Activated CD4-positive, alpha-beta T cell treated with anti-CD3 and anti-CD28 coated beads for 36 hours (primary cell): ENCODE measurements at places on chromosomes 3 and 15. TPM values are rescaled to one million over a fixed set of nuclear protein-coding genes. Genes with fewer than 3 reads are reported as not detected.

DNA sequence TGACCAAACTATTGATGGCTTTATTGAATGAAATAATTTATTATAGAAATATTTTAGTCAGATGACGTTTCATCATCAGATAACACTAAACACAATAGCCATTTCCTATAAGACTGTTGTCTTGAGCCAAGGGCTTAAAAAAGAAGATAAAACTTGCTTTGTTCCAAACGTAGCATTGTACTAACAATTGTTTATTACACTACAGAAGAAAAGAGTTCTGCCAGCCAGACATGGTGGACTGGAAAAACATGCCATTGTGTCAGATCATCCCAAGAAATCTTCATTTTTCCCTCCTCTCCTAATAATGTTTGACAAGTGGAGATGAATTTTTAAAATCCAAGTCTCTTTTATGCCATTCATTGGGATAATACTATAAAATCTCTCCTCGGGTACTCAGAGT lies 203.3 kb downstream of the CDIN1 start:
- DNase-seq, result no peak
- peaks cover 15% of the 10 kb centered on the region for H3K4me1 ChIP-seq
- H3K36me3 ChIP-seq, result peaks cover 3% of the 10 kb centered on the region
- H3K27ac ChIP-seq, result no peak overlapping the region

- peaks cover 53% of the 10 kb centered on the region for H3K36me3 ChIP-seq
- H3K27ac ChIP-seq, result no peak overlapping the region
- no peaks in the 10 kb centered on the region for H3K4me1 ChIP-seq
- H3K4me3 ChIP-seq, result no peak overlapping the region
- no peak for DNase-seq
Observed at GRCh38 chr3:158200955-158201354, 91.1 kb downstream of the RSRC1 start.

The GPR176 gene
- 0.14 TPM for total RNA-seq

DNA sequence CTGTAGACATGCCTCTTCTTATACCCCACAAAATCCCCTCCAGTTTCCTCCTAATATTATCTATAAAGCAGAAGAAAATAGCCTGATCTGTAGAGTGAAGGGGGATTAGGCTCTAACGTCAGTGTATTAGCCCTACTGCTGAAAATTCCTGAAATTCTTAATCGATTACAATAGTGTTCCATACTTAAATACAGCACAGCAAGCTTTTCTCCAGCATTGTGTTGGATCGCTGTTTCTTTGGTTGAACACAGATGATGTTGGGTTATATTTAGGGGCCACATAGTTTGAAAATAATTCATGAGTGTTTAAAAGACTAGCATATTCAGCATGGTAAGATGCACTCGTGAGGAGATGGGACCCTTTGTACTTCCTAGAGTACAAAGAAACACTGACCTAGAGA lies 52.5 kb downstream of the PIAS1 start:
- H3K4me3 ChIP-seq, result no peak overlapping the region
- H3K36me3 ChIP-seq, result peaks cover 38% of the 10 kb centered on the region
- peaks cover 44% of the 10 kb centered on the region for H3K4me1 ChIP-seq
- no peak for DNase-seq
- H3K27me3 ChIP-seq, result no peaks in the 10 kb centered on the region

DNA sequence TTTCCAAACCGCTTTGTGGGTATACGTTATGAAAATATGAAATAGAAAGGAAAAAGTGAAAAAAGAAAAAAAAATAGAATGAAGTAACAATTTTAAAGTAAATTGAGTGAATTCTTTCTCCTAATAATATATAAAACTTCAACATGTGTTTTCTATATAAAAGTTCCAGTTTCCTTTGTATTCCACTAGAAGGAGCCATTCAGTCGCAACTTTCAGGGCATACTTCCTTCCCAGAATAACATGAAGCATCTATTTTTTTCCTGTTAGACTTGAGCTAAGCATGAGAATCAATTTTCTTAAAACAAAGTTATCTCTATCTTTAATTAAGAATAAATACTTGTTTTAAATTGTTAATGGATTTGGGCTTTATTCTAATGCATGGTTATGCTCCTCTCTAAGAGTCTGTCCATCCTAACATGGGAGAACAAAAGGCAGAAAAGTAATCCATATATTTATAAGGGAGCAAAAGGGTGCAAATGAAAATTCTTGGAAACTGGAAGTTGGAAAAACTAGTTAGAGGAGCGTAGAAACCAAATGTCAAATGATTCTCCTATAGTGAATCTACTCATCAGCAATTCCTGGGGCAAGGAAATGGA lies 16.0 kb upstream of the VGLL3 start:
- H3K36me3 ChIP-seq, result no peaks in the 10 kb centered on the region
- DNase-seq, result no peak
- H3K27ac ChIP-seq, result no peak overlapping the region
- H3K27me3 ChIP-seq, result no peaks in the 10 kb centered on the region

The SNRK gene
- total RNA-seq, result 22.9 TPM

GRCh38 chr15:43511012-43511885 lies 6.2 kb upstream of the MAP1A start:
- peak overlapping the region; percentile 91 for H3K4me3 ChIP-seq
- H3K36me3 ChIP-seq, result no peaks in the 10 kb centered on the region
- H3K4me1 ChIP-seq, result peaks cover 33% of the 10 kb centered on the region

The ANKRD34C gene
- not detected for total RNA-seq

- peaks cover 1% of the 10 kb centered on the region for H3K36me3 ChIP-seq
- H3K27me3 ChIP-seq, result no peaks in the 10 kb centered on the region
- DNase-seq, result no peak
- H3K4me1 ChIP-seq, result peaks cover 51% of the 10 kb centered on the region
- peak overlapping the region; percentile 84 for H3K27ac ChIP-seq
- no peak overlapping the region for H3K4me3 ChIP-seq
Observed at GRCh38 chr15:70545526-70545925, 217.8 kb downstream of the UACA start.

- no peaks in the 10 kb centered on the region for H3K36me3 ChIP-seq
- H3K27ac ChIP-seq, result no peak overlapping the region
- peaks cover 25% of the 10 kb centered on the region for H3K4me1 ChIP-seq
- H3K27me3 ChIP-seq, result no peaks in the 10 kb centered on the region
Observed at GRCh38 chr3:129576514-129577352, 29.7 kb downstream of the PLXND1 start.

DNA sequence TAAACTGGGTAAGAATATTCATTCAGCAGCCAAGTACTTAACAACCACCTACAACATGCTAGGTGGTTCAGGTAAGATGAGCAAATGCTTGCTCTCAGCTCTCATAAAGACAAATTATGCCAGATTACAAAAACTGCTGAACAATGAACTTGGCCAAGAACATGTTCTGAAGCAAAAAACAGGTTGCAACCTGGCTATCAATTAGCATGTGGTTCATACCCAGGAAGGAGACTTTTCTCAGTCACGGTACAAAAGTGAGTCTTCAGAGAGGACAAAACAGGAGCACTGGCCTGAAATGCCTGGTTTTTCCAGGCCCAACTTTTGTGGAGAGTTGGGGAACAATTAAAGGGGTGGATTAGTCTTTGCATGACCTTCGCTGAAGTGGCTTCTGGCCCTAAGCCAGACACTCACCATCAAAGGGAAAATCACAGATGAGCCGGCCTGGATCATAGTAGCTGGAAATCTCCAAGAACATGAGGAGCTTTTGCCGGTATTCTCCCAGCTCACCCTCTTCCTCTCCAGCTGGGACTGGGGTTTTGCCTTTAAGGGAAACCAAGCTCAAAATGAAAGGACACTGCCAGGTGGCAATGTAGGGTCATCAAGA lies 7.6 kb upstream of the PLA2G4F start:
- no peaks in the 10 kb centered on the region for H3K27me3 ChIP-seq
- H3K4me3 ChIP-seq, result no peak overlapping the region
- no peak overlapping the region for H3K27ac ChIP-seq
- no peaks in the 10 kb centered on the region for H3K4me1 ChIP-seq

DNA sequence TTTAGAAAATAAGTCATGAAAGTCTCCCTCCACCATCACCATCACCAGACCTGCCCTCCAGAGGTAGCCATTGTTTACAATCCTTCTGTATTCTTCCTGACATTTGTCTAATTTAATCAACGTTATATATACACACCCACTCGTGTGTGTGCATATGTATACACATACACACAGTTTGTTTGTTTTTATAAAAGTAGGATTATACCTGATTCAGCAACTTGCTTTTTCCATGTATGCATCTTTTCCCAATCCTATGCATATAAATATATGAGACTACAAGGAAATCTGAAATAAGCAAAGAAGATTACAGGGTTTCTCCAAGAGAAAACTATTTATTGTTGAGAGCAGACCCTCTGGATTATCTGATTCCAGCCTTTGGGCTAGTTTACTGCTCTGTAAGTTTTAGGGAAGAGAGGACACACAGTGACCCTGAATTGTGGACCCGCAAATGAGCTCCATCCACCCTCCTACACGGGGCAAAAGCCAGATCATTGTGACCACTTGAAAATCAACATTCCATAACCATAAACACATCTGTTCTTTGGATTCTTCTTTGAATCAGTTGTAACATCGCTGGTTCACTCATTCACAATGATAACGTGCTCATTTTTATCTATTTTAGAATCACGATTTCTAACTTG lies 104.3 kb downstream of the CPN2 start:
- H3K36me3 ChIP-seq, result no peaks in the 10 kb centered on the region
- H3K4me1 ChIP-seq, result no peaks in the 10 kb centered on the region
- no peak overlapping the region for H3K27ac ChIP-seq
- no peak for DNase-seq
- no peaks in the 10 kb centered on the region for H3K27me3 ChIP-seq

DNA sequence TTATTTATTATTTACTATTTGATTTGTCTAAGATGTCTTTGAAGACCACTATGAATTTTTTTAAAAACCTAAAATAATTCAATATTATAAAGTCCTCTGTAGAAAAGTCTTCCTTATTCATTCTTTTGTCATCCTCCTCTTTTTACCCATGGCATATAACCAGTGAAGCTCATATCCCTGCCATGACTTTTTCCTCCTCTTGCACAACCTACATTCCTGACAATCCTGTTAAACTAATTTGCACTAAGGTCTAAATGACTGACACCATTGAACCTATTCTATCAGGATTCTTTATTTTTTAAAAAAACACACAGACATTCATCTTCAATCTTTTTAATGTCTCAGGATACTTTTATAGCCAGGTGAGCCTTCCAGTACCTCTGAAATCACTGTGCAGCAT lies 159.9 kb upstream of the SLC2A2 start:
- H3K27me3 ChIP-seq, result no peaks in the 10 kb centered on the region
- H3K36me3 ChIP-seq, result peaks cover 12% of the 10 kb centered on the region
- H3K27ac ChIP-seq, result no peak overlapping the region
- no peak for DNase-seq

DNA sequence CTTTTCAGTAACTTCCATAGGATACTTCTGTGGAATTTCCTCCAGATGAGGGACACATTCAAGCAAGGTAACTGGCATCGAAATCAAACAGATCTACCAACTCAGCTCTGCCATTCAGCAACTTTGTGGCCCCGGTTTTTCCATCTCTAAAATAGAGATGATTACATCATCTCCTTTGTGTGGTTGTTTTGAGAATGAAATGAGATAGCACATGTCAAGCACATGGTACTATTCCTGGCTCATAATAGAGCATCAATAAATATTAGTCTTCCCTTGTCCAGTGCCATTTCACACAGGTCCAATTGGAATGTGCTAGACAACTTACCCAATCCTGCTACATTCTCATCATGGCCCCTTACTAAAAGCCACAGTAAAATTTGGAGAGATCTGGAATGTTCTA lies 24.2 kb upstream of the TM4SF4 start:
- H3K4me3 ChIP-seq, result no peak overlapping the region
- no peaks in the 10 kb centered on the region for H3K4me1 ChIP-seq
- DNase-seq, result no peak
- H3K36me3 ChIP-seq, result no peaks in the 10 kb centered on the region
- H3K27me3 ChIP-seq, result peaks cover 3% of the 10 kb centered on the region
- no peak overlapping the region for H3K27ac ChIP-seq

The TTC21A gene
- total RNA-seq, result 1.8 TPM

DNA sequence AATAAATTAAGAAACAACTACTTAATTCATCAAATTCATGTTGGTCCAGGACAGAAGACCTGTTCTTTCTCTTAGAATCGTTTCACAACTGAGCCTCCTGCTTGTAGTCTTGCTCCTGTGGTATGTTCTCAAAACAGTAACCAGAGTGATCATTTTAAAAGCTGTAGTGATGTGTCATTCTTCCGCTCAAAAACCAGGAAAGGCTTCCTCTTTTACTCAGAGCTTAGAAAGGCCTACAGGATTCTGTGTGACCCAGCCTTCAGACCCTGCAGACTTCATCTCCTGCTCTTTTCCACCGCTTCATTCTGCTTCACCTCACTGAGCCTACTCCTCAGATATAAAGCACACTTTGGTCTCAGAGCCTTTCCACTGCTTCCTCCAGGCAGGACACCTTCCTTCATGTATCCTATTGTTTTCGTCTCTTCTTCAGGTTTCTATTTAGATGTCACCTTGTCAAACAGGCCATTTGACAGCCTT lies 22.7 kb downstream of the ST6GAL1 start:
- peak overlapping the region; percentile 81 for H3K27ac ChIP-seq
- no peak for DNase-seq
- peak overlapping the region; percentile 10 for H3K4me3 ChIP-seq

DNA sequence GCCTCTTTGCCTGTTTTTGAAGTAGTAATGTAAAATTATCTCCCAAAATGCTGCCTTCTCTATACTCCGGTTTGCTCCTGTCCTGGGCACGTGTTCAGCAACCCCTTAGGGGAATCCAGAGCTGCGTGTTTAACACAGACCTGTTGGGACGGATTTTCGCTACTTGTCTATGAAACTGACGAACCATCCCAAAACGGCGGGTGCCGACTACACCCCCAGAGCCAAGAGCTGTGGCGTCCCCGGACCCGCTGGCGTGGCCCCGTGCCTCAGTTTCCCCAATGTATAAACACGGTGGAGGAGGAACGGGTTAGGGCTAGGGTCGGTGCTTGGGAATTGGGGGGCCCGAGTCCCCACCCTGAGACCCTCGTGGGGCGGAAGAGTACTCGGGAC lies 473 bp downstream of the FHIT start:
- peak overlapping the region; percentile 84 for H3K4me3 ChIP-seq
- DNase-seq, result peak; percentile 64
- H3K27ac ChIP-seq, result peak overlapping the region; percentile 92
- H3K36me3 ChIP-seq, result no peaks in the 10 kb centered on the region
- H3K27me3 ChIP-seq, result peaks cover 2% of the 10 kb centered on the region

GRCh38 chr3:11568503-11569155 lies 75.1 kb downstream of the VGLL4 start:
- H3K27ac ChIP-seq, result no peak overlapping the region
- peaks cover 6% of the 10 kb centered on the region for H3K4me1 ChIP-seq

- H3K27me3 ChIP-seq, result peaks cover 4% of the 10 kb centered on the region
- no peaks in the 10 kb centered on the region for H3K36me3 ChIP-seq
- DNase-seq, result no peak
- H3K27ac ChIP-seq, result no peak overlapping the region
- H3K4me1 ChIP-seq, result peaks cover 5% of the 10 kb centered on the region
- H3K4me3 ChIP-seq, result no peak overlapping the region
Observed at GRCh38 chr15:56804938-56805337, 71.6 kb upstream of the ZNF280D start.

GRCh38 chr3:64454179-64454578 lies 228.9 kb upstream of the PRICKLE2 start:
- no peak overlapping the region for H3K27ac ChIP-seq
- no peaks in the 10 kb centered on the region for H3K36me3 ChIP-seq
- peaks cover 10% of the 10 kb centered on the region for H3K27me3 ChIP-seq
- peak; percentile 10 for DNase-seq
- H3K4me3 ChIP-seq, result no peak overlapping the region
